ENCODE measurements at places on chromosomes 1 and 21. TPM values are rescaled to one million over a fixed set of nuclear protein-coding genes. Genes with fewer than 3 reads are reported as not detected.

- DNase-seq = no peak
Observed at GRCh38 chr1:20154301-20154831, 15.2 kb downstream of the PLA2G2F start.

GRCh38 chr1:88980870-88981269, 11.6 kb downstream of the KYAT3 start:
- DNase-seq = no peak

- peak; percentile 46 for DNase-seq
Observed at GRCh38 chr1:40032240-40032891, 8.2 kb upstream of the CAP1 start.

- no peak for DNase-seq
Observed at GRCh38 chr1:208516780-208517179, 272.6 kb upstream of the PLXNA2 start.

DNA sequence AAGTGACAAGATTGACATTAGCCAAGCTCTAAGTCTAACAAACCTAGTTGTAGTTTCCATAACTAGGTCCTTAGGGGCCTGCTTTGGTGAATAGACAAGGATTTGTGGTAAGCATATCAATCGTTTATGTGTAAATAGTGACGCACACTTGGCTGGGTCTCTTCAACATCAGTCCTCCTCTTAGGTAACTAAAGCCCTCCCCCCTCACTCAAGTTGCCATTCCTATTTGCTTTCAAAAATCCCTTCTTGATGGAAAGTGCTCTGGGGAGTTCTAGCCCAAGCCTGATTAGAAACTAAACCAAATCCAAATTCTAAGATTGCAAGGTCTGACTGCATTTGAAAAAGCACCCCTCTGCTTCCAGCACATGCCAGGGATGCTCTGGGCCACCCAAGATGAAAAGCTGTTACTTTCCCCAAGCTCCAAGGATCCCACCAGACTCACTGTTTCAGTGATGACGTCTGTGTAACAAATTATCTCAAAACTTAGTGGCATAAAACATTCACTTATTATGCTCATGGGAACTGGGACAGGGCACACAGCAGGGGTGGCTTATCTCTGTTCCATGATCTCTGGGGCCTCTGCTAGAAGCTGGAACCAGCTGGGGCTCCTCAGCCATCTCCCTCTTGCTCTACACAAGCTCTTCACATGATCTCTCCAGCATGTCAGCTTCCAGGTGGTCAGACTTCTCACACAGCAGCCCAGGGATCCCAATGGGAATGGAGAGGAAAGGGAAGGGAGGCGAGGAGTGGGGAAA, 74.1 kb downstream of the RRAGC start:
- no peak for DNase-seq

GRCh38 chr1:7432102-7432899, 338.8 kb upstream of the VAMP3 start:
- DNase-seq = no peak

DNA sequence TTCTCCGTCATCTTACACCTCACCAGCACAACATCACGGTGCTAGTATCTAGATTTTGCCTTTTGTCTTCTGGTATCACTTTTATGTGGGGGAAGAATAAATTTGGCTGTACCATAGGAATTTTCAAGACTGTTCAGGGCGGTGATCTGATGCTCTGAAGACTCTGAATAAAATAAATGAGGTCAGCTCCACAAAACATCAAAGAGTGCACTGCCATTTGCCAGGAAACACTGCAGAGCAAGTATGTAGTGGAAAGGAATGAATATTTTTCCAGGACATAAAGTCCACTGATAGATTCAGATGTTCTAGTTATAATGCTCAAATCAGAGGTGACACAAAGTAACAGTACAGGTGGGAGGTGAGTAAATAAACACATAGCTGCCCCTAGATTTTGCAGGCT, 56.3 kb downstream of the ZP4 start:
- DNase-seq = no peak

- DNase-seq = no peak
Observed at GRCh38 chr1:150613061-150613920, 16.1 kb downstream of the ENSA start.

The PTPN22 gene
- total RNA-seq = not detected

The WNT3A gene
- 0.31 TPM for total RNA-seq

The EPHA2 gene
- 43.3 TPM for total RNA-seq

The ANGPTL7 gene
- not detected for total RNA-seq

The KRTAP13-2 gene
- not detected for total RNA-seq

The LCE1D gene
- total RNA-seq = not detected

The CITED4 gene
- total RNA-seq = 13.9 TPM

The NTNG1 gene
- total RNA-seq = 3.7 TPM
